Calu3 (cell line): ENCODE measurements at places on chromosomes 2 and 18. TPM values are rescaled to one million over a fixed set of nuclear protein-coding genes. Genes with fewer than 3 reads are reported as not detected.

- DNase-seq: no peak
Observed at GRCh38 chr2:213019368-213019767, 132.0 kb downstream of the IKZF2 start.

GRCh38 chr2:159199761-159200465 lies 86.6 kb downstream of the WDSUB1 start:
- no peak for DNase-seq

DNA sequence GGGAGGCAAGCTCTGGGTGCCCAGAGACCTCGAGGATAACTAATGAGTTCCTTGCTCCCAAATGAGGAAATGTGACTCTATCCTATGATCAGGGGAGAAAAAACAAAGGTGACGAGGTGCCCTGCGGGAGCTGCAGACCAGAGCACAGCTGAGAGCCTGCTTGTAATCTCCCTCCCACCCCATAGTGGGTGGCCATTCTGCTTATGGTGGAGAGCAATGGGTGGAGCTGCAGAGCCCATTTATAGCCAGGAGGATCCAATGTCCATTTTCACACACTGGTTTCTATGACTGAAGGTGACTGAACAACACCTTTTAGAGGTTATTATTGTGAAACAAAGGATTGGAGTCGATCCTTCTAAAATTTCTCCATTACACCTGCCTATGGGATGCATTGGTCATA lies 153.3 kb downstream of the COL6A3 start:
- DNase-seq: no peak

DNA sequence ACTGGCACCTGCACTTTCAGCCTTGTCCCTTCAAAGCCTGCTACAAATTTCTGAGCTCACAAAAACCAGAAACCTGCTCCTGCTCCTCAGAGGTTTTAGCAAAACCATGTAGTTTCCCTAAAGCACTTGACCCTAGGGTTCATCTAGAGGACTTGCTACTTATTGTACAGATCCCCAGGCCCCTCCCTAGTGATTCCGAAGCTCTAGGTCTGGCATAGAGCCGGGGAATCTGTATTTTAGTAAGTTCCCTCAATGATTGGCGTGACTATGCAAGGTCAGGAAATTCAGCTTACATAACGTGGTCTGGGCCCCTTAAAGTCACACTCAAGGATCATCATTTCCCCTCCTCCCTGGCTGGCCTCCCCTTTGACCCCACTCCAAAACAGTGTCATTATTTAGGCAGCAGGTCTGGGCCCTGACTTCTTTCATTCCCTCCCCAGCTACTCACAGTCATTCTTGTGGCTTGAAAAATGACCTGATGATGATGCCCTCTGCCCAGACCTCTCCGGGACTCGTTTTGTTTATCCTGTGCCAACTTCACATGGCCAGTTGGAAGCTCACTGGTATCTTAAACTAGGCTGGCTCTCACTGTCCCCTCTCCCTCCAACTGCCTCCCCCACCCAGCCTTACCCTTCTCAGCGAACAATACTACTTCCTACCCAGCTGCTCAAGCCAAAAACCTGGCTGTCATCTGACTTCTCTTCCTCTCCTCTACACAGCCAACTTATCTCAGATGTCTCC lies 36.0 kb downstream of the WDFY1 start:
- no peak for DNase-seq

The FBXO41 gene
- 15.0 and 16.1 TPM in 2 replicates for total RNA-seq

The GALR1 gene
- total RNA-seq: not detected in 2 replicates

DNA sequence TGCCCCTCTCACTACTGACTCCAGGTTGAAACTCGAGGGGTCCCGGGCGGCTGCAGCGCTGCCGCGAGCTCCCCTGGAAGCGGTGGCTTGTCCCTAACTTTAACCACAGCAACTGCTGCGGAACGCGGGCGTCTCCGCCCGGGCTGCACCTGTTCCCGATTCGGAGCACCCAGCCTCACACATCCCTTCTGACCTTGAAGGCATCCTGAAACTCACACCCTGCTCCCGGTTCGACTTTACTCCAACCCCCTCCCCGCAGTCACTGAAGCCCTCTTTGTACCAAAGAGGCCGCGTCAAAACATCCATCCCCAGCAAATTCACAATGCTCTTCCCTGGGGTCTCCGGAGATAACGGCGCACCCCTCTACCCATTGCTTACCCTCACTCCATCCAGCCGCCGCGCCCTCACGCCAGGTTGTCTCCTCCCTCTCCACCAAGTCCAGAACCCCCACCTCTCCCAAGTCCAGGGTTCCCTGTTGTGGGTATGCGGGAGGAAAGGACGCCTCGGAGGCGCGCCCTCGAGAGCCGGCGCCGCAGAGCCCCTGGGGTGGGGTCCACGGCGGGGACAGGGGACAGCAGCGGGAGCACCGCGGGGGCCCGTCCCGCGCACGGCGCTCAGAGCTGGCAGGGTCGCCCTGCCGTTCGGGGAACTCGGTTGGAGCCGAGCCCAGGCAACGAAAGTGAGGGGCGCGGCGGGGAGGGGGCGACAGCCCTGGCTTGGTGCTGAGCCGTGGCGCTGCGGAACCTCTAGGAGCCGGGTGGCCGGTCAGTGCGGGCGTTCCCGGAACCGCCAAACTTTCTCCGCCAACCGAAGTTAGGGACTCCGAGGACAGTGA lies 934 bp downstream of the MYO5B start:
- peak; percentile 27 for DNase-seq

GRCh38 chr2:225056330-225057073 lies 14.2 kb upstream of the DOCK10 start:
- no peak for DNase-seq

DNA sequence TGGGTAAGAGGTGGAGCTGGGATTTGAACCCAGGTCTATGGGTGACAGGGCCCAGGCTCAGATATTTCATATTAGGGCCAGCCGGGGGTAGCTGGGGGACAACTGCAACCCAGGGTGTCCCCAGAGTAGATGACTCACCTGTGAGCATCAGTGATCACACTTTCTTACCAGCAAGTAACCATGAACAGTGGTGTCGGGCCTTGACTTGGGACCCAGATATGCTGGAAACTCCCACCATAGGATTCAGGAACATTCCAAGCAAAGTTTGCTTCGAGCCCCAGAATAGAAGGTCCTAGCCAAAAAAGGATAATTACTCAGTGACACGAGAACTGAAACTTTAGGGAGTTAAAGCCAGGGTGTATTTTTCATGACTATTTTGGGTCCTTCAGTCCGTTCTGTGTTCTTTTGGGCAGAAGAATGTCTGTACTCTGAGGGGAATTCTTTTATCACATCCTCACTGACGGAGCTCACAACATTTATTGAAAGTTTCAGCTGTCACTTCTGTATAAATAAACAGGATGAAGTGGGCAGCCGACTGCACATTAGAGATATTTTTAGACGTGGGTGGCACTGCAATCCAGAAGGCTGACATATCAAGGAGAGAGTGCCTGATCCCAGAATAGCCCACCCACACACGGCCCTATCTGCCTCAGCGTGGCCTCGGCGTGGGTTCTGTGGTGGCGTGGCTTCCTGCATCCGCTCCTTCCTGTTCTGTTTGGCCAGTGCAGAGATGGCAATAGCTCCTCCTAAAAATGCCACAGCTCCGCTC lies 45.6 kb downstream of the RAMP1 start:
- DNase-seq: no peak

- DNase-seq: no peak
Observed at GRCh38 chr18:2400701-2401196, 170.6 kb downstream of the METTL4 start.

DNA sequence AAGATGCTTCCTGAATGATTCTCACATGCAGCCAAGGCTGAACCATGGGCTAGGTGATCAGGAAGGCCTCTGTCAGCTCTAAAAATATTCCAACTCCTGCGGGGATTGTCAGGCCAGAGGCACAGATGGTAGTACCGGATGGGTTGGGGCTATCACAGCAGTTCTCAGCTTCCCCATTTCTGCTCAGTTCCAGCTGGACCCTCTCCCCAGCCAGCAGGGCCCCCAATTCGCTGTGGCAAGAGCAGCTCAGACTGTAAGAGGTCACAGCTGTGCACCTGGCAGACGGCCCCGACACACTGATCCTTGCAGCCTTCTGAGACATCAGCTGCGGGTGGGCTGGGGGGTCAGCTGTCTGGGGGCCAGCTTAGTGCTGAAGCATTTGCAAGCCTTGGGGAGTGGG lies 43.6 kb upstream of the TCF7L1 start:
- no peak for DNase-seq

The GLI2 gene
- total RNA-seq: 1.4 and 1.6 TPM in 2 replicates

- DNase-seq: no peak
Observed at GRCh38 chr2:66984864-66985263, 412.3 kb upstream of the ETAA1 start.

DNA sequence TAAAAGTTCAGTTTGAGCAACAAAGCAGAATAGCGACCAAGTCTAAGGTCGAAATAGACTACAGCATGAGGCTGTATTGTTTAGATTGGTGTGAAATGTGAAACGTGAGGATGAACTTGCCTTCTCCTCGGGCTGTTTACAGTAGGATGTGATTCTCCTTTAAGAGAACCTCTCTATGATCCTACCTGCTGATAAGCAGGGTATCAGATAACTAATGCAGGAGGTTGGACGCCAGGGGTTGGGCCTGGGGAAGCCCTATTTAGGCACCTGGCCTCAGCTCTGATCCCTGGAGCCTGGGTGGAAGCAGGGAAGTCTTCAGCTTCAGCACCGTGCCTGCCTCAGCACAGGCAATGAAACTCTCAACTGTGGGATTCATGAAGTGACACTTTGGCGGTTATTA lies 11.4 kb downstream of the CRYGD start:
- DNase-seq: peak; percentile 8

DNA sequence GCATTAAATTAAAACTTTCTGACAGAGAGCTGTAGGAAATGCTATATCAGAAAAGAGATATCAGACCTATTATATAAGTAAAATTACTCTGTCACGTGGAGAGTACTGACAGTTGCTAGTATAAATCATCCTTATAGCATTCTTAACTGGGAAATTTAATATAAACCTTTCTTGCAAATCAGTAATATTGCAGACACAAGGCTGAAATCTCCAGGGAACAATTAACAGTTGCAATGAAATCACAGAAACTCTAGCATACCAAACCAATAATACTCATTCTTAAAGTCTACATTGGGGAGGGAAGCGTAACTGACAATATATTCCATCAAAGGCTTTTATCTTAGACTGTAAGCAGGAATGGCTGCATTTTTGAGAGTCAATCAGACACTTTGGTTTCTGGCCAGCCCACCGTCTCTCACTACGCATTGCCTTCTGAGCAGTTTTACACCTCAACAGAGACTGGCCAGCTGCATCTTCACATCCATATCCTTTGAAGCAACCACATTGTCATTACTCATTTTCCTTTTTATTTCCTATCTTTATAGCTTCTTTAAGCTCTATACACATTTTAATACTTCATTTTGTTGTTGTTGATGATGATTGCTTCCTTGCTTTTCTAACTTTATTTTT lies 536.0 kb upstream of the CDH2 start:
- DNase-seq: no peak
